ENCODE measurements at places on chromosomes 7 and 10.
A peak's percentile ranks its signal among the peaks of the same experiment; 100 is the strongest.

GRCh38 chr10:71748671-71749191, 24.6 kb downstream of the VSIR start:
- no peak for DNase-seq

- no peak for DNase-seq
Measured at GRCh38 chr10:55641601-55642000, 719.5 kb downstream of the ZWINT start.

DNA sequence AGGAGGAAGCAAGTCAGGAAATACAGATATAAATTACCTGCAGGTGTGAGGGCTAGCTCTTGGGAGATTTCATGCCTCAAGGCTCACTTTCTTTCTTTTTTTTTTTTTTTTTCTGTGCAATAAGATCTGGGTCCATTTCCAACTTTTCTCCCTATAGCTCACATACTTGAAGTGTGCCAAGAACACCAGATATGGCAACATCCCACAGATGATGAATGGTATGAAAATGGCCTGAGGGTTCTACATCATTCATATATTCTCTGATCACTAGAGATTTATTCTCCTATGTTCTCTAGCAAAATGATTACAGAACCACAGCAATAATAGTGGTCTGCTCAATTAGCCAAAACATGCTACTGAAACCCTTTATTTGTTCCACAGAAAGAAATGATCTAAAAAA, 117.2 kb downstream of the LRRTM3 start:
- DNase-seq = no peak

GRCh38 chr10:101063548-101064414, 2.0 kb downstream of the KAZALD1 start:
- DNase-seq = no peak

DNA sequence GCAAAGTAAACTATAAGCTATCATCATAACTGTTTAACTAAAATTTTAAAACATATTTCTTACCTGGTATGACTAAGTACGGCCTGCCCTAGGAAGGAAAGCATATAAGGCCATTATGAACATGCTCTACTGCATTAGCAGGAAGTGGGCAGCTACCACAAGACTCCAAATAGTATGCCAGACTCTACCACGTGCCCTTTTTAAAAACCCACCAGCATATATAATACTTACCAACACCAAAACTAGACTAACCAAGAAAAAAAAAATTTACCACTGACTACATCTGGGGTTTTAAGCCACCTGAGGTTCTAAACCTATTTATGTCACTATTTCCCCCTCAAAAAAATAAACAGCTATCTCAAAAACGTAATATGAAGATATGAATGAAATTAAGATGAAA, 30.1 kb downstream of the NUDCD3 start:
- DNase-seq = no peak

DNA sequence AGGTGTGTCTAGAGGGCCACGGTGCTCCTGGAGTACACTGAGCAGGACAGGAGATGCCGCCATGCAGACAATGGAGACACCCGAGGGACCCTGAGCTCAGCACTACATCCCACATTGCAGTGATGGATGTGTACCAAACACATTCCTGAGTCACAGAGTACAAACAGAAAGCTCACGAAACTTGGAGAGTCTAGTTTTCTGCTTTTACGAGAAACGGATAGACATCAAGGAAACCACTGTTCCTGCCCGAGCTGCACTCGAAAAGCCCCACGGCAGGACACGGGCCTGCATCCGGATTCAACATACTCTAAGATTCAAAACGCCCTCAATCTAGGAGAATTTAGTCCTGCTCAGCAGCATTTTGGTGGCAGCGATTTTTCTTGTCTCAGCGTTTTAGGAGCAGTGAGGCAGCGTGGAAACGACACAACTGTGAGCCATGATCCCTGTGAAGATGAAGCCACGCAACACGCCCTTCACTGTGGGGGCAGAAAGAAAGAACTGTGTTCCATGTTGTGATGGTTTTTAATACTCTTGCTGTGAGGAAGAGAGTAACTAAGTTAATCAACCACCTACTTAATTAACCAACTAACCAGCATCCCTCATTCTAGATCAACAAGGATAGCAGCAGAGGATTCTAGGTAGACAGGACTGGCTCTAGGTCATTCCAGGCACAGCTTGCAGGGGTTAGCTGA, 3.2 kb downstream of the TNS3 start:
- DNase-seq = no peak

DNA sequence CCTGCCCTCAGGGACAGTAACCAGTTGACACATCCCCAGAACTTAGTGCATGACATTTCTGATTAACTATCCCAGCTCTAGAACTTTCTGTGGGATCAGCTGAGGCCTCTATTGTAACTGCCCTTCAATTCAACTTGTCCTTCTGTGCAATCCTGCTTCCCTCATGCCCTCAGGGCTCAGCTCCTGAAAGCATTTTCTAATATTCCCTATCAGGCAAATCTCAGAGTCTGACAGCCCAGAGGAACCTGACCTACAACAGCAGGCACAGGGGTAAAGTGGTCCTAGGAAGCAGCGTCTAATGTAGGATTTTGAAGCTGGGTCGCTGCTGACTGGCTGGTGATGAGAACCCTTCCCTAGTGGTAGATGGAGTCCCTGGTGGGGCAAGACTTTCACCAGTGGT, 13.6 kb upstream of the STN1 start:
- DNase-seq = no peak

DNA sequence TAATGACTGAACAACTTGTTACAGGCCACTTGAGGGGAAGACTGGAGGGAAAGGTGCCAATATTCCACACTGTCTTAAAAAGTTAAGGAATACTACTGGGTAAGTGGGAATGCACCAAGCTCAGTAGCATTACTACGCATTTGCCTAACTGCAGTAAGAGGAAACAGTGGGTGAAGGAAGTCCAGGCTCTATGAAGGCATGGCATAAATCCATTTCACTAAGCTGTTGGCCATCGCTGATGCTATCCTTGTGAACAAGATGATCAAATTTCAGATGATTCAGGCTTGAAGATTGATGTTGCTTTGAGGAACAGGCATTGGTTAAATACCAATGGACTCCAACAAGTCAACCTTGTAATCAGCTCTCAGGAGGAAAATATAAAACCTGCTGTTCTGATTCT, 44.2 kb upstream of the TES start:
- no peak for DNase-seq

GRCh38 chr7:2710286-2710655, 22.3 kb downstream of the AMZ1 start:
- peak; percentile 34 for DNase-seq

DNA sequence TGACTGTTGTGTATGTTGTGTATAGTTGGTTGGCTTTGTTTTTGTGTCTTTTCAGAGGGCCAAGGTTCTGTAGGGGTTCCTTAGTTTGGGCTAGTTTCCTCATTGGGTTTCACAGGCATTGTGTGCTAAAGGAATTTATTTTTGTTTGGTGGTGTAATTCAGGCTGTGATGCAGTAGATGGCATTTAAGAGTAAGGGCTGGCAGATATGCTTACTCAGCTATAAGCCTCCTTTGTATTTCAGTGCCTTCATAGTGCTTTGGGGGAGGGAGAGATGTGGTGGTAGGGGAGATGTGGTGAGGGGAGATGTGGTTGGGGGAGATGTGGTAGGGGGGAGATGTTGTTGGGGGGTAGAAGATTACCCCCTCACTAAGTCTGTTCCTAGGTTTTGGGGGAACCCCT, 91.7 kb downstream of the SLC25A40 start:
- no peak for DNase-seq

GRCh38 chr7:50300336-50300735, 4.2 kb upstream of the IKZF1 start:
- no peak for DNase-seq

- no peak for DNase-seq
Measured at GRCh38 chr7:40474790-40475680, 340.2 kb downstream of the SUGCT start.

- DNase-seq = no peak
Measured at GRCh38 chr7:155631155-155631554, 13.3 kb upstream of the RBM33 start.

DNA sequence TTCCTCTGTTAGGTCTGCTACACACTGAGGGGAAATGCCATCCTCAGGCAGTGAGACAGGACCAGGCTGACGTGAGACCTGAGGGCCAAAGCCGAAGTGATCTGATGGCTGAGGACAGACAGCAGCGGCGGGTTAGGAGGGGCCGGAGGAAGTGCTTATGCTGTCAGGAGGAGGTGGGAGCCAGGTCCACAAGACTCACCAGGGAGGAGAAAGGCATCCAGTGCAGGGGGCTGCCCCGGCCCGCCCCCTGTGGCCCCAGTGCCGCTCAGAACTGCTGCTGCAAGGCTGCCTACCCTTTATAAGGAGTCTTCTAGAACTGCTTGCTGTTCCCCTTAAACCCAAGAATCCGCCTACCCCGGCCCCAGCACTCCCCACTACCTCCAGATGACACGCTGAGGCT, 19.8 kb downstream of the AKR1E2 start:
- DNase-seq = no peak

DNA sequence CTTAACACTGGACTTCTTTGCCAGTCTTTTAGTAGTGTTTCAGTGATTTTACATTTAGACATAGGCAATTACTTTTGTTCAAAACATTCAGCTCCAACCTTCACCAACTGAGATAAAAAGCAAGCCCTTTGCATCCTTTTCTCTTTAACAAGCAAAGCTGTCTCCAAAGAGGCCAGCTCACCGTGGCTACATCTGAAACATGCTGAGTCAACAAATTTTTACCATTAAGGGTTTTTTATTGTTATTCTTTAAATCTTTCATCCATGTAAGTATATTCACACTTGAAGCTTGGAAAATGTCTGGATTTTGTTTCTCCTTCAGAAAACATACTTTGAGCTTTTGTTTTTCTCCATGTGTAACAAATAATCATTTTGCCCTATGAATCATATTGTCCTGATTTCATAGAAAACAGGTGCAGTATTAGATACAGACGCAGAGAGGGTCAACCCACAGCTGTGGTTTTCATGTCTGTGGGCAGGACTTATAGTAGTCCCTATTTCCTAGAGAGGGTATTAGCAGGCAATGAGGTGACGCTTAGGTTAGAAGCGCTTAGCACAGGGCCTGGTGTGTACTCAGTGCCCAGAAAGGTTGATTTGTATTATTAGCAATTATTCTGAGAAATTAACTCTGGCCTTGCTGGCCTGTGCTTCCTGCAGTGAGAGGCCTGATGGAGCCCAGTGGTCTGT, 99.5 kb downstream of the MKI67 start:
- no peak for DNase-seq

- no peak for DNase-seq
Measured at GRCh38 chr10:63703113-63703670, 182.0 kb downstream of the REEP3 start.

DNA sequence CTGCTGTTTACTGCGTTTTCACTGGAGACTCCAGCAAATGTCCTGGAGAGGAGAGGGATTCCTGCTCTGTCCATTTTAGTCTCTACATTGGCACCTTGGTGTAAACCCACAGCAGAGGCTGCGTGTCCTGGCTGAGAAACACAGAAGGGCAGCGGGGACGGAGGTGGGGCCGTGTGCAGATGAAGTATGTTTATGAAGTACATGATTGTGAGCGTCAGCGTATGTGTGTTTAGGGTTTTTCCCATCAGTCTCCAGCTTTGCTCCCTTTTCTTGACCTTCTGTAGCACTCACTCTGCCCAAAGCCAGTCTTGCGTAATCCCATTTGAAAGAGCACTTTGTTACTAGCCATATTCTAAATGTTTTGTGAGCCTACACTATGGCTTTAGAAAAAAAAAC, 750.7 kb upstream of the SORCS1 start:
- DNase-seq = no peak

GRCh38 chr7:92685136-92686042, 95.2 kb upstream of the FAM133B start:
- DNase-seq = peak; percentile 59

DNA sequence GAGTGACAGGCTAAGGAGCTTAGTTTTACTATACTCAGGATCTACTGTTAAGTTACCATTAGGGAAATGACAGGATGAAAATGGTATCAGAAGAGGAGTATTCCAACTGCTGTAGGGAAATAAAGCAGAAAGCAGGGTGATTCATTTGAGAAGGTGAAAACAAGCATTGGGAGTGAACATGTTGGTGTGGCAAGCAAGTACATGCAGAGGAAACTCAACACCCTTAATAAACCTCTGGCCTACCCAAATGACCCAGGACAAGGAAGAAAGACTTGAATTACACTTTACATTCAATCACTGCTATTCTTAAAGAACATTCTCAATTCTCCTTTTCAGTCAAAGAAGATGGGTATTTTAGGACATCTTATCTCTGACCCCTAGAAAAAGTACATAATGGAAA, 28.7 kb downstream of the ERLIN1 start:
- DNase-seq = no peak

- no peak for DNase-seq
Measured at GRCh38 chr10:11154849-11155498, 137.3 kb downstream of the CELF2 start.

DNA sequence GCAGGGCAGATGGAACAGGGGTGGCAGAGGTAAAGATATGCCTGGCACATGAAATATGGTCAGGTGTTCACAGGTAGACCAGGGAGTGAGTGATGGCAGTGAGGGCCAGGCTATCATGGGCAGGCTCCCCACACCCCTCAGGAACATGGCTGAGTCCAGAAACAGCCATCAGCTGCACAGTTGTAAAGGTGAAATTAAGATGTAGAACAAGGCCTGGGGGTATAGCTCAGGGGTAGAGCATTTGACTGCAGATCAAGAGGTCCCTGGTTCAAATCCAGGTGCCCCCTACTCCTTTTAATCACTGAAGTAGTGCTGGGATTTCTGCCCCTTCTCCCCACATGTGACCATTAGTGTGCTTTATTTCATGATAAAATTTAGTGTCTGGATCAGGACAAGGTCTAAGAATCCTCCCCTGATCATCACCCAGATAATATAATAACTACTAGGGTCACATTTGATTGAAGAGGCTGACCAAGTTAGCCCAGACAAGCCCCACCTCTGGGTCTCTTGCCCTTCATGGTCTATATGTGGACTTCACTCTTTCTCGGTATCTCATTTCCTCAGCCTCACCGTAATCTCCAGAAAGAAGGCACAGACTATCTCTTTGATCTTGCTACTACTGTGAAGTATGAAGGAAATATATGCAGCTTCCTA, 69.0 kb downstream of the ZNF783 start:
- no peak for DNase-seq

- peak; percentile 37 for DNase-seq
Measured at GRCh38 chr7:132318352-132319318, 257.6 kb downstream of the PLXNA4 start.

DNA sequence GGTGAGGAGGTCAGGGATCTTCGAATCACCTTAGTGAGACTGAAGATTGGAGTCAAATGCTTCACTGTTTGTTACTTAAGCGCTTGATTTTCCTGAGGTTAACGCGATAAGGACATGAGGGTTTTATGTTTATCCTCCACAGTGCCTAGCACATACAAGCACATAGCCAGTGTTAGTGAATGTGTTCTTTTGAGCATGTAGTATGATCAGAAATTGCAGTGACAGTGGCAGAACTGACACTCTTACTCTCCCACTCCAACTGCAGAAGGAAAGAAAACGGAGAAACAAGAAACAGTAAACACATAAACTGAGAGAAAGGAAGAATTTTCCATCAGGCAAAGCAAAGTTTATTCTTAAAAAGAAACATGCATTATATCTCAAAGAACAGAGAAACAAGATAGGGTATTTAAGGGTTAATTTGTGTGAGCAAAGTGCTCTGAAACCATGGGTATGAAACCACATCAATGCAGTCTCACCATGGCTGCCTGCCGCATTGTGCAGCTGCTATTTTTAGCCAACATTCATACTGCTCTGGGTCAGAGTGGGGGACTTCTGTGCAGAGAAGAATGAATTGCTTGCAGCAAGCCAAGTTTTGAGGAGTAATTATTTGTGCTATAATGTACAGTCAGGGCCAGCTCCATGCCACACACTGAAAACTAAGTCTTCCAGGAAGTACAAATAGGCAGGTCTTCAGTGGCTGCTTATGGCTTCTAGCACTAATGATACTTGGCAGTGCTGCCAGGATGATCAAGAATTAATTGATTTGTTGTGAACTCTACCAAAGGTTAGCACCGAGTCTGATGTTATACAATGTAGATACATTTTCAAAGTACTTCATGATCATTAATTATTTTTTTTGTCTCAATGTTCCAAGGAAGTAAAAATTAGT, 152.0 kb downstream of the MACC1 start:
- no peak for DNase-seq

All from stimulated activated CD8-positive, alpha-beta memory T cell treated with anti-CD3 and anti-CD28 coated beads, Interleukin-15, amount 100 ng/mL, for 4 hours (primary cell).